ENCODE measurements at places on chromosomes 5 and 9.

GRCh38 chr5:133480866-133481265, 131.5 kb downstream of the FSTL4 start:
- no peak for DNase-seq

DNA sequence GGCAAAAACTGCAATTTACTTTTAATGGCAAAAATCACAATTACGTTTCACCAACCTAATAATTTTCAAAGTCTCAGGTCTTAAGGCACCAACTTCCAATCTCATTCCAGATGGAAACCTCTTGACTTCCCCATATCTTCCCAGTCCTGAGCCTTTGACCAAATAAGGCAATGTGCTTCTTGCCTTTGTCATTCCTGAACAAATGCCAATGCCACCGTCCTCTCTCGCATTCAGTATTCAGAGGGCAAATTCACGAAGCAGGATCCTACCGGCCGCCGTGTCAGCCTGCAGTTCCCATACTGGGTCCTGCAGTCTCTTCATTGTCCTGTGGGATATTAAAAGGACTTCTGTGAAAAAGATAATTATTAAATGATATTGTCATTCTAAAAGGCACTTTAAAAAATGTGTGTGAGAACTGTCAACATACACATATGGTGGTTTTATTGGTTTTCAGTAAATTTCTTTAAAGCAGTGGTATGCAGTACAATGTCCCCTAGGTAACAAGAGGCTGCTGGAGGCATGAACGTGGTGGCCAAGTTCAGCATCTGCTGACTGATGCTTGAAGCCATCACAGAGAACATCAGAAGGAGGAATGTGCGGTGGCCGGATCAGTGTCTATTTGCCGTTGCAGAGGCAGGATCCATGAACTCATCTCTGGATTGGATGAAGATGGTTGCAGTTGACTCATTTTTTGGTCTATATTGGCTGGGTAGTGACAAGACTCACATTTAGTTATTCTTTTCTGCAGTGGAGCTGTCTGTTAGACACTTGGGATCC, 101.4 kb upstream of the IRX4 start:
- no peak for DNase-seq

GRCh38 chr5:64615895-64616294, 74.4 kb upstream of the SHISAL2B start:
- no peak for DNase-seq

GRCh38 chr9:3136686-3137346, 292.9 kb upstream of the PUM3 start:
- DNase-seq: no peak

GRCh38 chr5:34022121-34022705, 14.4 kb upstream of the AMACR start:
- no peak for DNase-seq

DNA sequence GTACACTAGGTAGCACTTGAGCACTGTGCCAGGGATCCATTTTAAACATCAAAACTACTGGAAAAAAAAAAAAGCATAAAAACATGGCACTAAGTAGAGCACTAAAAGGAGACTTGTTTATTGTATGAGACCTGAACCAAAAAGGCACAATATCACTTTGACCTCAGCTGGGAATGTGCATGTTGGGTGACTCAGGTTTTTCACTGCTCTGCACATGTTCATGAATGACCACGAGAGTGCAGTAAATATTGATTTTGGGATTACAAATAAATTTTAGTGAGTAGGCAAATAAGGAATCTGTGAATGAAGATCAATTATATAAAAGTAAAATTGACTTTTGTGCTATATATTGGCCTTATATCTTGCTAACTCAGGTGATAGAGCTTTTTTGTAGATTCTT, 11.8 kb downstream of the RMI1 start:
- no peak for DNase-seq

GRCh38 chr5:34826347-34826746, 12.6 kb upstream of the TTC23L start:
- no peak for DNase-seq

DNA sequence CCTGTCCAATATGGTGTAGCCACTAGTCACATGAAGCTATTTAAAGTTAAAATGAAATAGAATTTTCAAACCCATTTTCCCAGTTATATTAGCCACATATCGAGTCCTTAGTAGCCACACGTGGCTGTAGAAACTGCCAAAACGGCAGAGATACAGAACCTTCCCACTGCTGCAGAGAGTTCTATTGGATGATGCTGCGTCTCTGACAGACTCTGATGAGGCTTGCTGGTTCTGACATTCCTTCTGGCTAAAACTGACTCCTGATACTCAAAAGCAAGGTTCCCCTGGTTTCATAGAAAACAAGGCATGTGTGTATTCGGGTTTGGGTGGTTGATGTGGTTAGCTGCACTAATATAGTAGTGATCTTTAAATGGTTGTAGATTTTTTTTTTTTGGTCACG, 91.5 kb downstream of the TLE4 start:
- DNase-seq: no peak

DNA sequence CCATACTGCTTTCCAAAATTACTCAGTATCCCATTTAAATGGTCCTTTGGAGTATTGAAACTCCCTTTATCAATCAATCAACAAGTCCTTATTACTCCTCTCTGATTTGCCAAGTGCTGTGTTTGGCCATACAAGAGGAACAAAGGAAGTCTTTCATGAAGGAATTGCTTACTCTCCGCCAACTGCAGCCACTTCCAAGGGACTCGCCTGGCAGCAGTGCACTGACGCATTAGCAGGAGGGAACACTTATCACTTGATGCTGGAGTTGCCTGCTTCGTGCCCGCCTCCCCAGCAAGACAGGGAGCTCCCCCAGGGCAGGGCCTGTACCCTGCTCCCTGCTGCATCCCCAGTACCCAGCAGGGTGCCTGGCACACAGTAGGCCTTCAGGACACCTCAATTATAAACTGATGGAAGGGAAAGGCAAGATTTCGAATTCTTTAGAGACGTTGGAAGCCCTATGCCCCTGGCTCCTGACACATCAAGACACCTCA, 97.9 kb downstream of the CRB2 start:
- no peak for DNase-seq

DNA sequence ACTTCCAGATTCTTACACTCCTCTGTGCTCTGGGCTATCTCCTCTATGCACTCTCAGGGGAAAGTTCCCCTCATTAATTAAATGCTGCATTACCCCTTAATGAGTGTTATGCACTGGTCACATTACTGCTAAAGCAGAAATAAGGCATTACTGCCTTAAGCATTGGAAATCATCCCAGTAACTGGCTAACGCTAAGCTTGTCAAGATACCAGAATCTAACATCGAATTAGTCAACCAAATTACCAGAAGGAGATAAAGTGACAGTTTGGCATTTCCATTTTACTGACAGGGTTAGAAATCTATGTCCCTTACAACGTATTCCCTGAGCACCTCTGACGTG, 69.5 kb upstream of the FAM169A start:
- DNase-seq: no peak

GRCh38 chr9:126599047-126599650, 14.6 kb upstream of the LMX1B start:
- no peak for DNase-seq

DNA sequence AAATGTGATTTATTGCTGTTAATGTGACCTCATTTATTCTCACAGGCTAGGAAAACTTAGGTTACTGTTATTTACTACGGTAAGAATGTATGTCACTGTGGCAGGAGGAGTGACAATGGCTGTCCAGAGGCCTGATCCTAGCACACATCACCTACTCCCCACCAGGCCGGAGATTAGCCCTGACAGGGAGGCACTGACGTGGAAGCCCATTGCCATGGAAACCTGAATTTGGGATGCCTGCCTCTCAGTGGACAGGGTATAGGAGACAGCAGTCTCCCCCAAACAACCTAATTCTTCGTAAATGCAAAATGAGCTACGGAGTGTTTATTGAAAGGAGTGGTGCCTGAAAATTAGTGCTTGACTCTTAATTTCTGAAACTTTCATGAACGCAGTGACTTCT, 87.6 kb upstream of the SMARCA2 start:
- DNase-seq: no peak

GRCh38 chr5:164518067-164518740, 1012.8 kb downstream of the MAT2B start:
- DNase-seq: no peak

- DNase-seq: no peak
Observed at GRCh38 chr5:108655750-108656450, 91.8 kb upstream of the FER start.
